Vagina (tissue), 2 donors: ENCODE measurements at places on chromosomes 12 and 14.

GRCh38 chr12:58877243-58877743 is 43.0 kb downstream of the LRIG3 start:
- DNase-seq: no peak

GRCh38 chr12:57258977-57259970 is 8.3 kb upstream of the STAC3 start:
- no peak for DNase-seq

DNA sequence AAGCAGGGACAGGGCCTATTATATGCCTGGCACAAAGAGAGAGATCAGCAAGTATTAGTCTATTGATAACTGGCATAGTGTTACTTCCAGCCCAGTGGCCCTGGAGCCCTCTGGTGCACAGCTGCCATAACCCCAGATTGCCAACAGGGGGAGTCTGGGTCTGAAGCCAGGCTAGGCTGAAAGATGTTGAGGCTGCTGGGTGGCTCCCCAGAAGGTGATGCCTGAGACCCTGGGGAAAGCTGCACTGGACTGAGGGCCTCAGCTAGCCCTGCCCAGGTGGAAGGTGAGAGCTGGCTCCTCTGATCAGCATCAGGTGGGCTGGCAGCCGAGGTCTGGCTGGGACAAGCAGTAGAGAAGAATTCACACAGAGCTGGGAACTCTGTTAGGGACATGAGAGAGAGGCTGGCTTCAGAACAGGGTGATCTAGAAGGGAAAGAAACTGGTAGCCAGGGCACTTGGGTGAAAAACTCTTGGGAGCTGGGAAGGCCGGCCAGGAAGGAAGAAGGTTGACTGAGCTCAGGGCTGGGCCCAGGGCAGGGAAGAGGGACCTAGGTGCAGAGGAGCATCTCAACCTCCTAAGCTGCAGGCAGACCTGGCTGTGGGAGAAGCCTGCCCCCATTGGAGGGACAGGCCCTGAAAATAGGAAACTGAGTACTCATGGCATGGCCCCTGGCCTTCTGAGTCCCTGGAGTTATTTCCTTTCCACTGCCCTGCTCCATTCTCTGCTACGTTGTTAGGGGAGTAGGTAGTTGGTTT is 3.9 kb downstream of the GZMH start:
- DNase-seq: no peak

DNA sequence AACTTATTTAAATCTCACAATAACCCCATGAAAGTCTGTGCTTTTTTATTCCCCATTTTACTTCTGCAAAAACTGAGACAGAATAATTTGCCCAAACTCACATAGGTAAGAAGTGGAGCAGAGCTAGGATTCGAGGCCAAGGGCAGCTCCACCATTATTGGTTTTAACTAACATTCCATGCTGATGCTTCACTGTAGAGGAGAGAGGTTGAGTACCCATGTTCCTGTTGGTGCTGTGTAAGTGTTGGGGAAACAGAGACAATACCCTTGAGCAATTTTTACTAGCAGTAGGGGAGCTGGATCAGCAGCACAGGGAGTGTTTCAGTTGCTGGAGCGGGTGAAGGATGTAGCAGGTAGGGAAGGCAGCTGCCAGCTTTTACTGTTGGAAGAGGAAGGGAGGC is 21.1 kb downstream of the RASSF8 start:
- DNase-seq: no peak

GRCh38 chr14:64702493-64703394 is 1.5 kb upstream of the PLEKHG3 start:
- no peak for DNase-seq

- DNase-seq: no peak
Measured at GRCh38 chr12:116861320-116861719, 19.9 kb downstream of the HRK start.

- DNase-seq: no peak
Measured at GRCh38 chr14:70188659-70189455, at the start of gene SLC8A3. TSS of gene SLC8A3 (minus strand) at chr14:70188951. CDS start at chr14:70168422, 20,529 bp downstream.

GRCh38 chr14:103223818-103224352 is 100.6 kb downstream of the TNFAIP2 start:
- DNase-seq: no peak

DNA sequence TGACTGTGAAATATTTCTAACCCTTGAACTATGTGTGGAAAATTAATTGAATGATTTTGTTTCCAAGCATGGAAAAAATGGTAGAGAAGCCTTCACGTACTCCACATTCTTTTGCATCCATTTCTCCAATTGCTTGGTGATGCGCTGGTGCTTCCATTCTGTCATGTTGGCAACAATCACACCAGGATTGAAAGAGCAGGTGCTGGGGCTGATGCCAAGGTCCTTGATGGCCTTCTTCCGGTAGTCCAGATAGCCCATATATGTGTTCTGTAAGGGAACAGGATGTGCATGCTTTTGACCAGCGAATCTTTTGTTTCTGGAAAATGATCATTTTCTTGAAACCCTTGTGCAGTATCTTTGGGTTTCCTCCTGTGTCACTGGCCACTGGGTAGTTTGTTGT is 28.6 kb downstream of the TDG start:
- no peak for DNase-seq

- no peak for DNase-seq
Measured at GRCh38 chr14:99258341-99258861, 13.6 kb downstream of the BCL11B start.

GRCh38 chr14:84927096-84927827 is 602.7 kb upstream of the FLRT2 start:
- DNase-seq: no peak

GRCh38 chr14:93759719-93760307 is 28.5 kb downstream of the PRIMA1 start:
- no peak for DNase-seq

- DNase-seq: no peak
Measured at GRCh38 chr14:77151918-77152588, 10.5 kb upstream of the ZDHHC22 start.

DNA sequence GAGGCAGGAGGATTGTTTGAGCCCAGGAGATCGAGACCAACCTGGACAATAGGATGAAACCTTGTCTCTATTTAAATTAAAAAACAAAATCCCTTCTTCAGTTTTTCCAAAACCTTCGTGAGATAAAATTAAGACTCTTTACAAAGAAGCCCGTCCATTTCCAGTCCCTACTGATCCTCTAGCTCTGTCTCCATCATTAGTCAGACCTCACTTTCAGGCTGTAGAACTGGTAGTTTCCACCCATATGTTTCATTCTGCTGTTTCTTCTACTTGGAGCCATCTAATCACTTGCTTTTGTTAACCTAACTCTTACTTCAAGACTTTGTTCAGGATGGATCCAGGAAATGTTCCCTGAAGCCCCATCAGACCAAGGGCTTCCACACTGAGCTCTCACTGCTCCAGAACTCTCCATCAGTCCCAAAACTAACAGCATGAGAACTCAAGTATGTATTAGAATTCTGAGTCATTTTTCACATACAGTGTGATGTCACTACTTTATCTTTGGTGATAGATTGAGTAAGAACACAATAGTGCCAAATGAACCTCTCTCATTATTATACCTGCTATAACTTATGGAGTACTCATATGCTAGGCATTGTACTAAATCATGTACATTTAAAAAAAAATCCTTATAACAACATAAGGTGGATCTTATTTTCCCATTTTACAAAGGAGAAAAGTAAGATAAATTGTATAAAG is 90.8 kb downstream of the PRICKLE1 start:
- no peak for DNase-seq

GRCh38 chr12:84825149-84825548 is 87.5 kb downstream of the SLC6A15 start:
- DNase-seq: no peak

GRCh38 chr14:70789961-70790360 is 19.4 kb downstream of the MAP3K9 start:
- DNase-seq: no peak

GRCh38 chr12:48185181-48185919 is 1.9 kb downstream of the CCDC184 start:
- DNase-seq: no peak

GRCh38 chr14:62064751-62065323 is 302.6 kb downstream of the SNAPC1 start:
- no peak for DNase-seq

DNA sequence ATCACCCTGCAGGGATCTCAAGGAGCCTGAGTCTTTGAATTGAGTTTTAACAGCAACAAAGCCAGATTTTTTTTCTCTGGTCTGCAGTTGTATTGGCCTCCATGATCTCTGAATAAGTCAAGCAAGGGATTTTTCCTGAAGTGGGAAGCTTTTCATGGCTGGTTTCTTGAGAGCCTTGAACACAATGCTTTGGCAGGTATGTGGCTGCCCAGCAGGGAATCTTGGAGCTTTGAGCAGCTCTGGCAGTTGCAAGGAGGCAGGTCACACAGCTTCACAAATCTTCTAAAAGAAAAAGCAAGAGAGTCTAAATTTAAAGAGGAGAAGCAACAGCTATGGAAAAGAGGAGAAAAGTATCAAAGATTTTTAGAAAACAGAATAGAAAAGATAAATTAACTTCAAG is 60.1 kb downstream of the RPS29 start:
- no peak for DNase-seq

GRCh38 chr12:96980991-96981414 is 73.9 kb downstream of the NEDD1 start:
- no peak for DNase-seq

DNA sequence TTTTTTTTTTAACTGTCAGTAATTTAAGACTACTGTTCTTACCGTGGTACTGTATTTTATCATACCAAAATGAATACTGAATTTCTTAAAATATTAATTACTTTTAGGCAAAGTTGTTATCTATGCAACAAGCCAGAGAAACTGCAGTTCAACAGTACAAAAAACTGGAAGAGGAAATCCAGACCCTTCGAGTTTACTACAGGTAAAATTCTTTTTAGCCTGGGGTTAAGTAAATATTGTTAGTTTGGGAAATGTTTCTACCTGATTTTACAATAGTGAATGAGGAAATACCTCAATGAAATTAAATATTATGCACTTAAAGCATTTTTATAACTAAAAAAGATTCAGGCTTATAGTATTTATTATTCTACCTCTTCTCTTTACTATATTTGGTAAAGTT is 172.3 kb downstream of the FOXA1 start:
- no peak for DNase-seq

GRCh38 chr12:87991483-87991882 is 37.7 kb downstream of the C12orf50 start:
- no peak for DNase-seq

DNA sequence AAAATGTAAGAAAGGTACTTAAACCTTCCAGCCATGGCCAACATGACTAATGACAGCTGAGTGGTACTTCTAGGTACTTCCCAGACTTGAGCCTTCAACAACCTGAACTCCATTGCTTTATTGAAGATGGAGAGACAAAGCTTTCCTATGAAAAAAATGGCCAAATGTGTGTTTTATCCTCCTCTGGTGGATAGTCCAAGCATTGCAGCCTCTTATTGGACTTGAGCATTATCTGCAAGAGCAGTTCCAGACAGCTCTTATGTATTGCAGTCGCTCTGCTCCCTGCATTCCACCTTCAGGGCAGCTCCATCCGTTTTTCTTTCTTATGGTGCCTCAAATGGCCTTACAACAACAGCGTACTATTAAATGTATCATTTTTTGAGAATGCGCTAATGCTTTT is 588.2 kb downstream of the NRXN3 start:
- DNase-seq: no peak

DNA sequence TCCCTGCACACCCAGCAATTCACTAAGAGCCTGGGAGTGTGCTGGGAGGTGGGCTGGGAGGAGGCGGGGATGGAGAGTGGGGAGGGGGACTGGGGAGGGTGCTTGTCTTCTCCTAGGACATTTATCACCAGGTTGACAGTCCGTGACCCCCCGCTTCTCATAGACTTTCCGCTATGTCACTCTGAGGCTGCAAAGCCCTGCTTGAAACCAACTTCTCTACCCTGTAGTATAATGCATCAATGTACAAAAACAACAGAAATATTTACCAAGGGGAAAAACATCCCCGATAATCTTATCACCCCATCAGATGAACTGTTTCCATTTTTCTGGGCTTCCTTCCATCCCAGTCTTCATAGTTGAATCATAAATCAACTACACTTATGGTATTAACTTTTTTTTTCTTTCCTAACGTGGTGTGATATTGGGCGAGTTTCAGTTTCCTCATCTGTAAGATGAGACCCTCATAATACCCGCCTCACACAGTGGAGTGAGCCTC is 28.6 kb upstream of the BATF start:
- no peak for DNase-seq

GRCh38 chr12:67754933-67755697 is 106.6 kb downstream of the DYRK2 start:
- no peak for DNase-seq

GRCh38 chr12:66960704-66961690 is 282.1 kb upstream of the GRIP1 start:
- DNase-seq: no peak

GRCh38 chr12:29929295-29929694 is 145.6 kb upstream of the TMTC1 start:
- DNase-seq: no peak

- DNase-seq: no peak
Measured at GRCh38 chr14:93685121-93685895, 103.0 kb downstream of the PRIMA1 start.

DNA sequence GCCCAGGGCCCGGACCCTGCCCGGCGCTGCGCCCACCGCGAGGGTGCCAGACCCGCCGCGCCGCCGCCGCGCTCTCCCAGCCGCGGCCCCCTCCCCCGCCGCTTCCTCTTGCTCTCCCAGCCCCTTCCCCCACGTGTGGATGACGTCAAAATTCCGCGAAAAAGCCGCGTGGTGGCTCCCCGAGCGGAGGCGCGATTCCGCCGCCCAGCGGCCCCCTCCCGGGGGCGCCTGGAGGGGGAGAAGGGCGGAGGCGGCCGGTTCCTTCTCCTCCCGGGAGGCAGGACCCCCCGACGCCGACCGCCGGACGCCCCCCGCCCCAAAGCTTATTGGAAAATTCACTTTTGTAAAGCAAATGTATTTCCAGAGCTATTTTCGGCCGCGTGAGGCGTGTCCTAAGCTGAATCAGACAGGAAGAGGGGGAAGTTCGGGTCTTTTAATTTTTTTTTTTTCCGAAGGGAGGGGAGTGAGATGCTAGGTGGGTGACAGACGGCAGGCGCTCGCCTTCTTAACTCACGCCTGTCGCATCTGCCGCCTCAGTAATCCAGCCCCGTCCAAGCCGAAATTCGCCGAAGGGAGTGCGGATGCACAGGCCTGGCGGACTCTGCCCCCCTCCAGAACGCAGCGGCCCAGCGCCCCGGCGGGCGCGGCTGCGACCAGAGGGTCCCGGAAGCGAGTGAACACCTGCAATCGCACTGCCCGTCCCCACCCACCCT is 4.1 kb upstream of the CCND2 start:
- no peak for DNase-seq

GRCh38 chr12:117118838-117119591 is 19.8 kb upstream of the TESC start:
- DNase-seq: no peak

DNA sequence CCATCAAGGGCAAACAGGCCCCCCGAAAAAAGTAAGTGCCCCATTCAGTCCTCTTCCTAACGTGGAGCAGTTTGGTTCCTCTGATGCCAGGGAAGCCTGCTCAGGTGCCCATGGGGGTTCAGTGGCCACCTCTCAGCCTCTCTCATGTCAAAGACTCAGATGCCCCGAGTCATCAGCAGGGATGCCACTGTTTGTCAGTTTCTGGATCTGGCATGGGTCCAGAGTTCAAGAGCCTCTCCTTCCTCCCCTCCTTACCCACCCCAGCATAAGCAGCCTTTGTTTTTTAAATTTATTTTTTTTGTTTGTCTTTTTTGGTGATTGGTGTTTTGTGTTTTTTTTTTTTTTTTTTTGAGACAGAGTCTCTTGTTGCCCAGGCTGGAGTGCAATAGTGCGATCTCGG is 11.3 kb downstream of the KMT5A start:
- no peak for DNase-seq

- no peak for DNase-seq
Measured at GRCh38 chr12:81080431-81080983, 2.6 kb downstream of the ACSS3 start.
